ENCODE measurements at places on chromosomes 1 and 21.

- no peak for DNase-seq
Measured at GRCh38 chr1:27572679-27573426, 31.1 kb downstream of the AHDC1 start.

DNA sequence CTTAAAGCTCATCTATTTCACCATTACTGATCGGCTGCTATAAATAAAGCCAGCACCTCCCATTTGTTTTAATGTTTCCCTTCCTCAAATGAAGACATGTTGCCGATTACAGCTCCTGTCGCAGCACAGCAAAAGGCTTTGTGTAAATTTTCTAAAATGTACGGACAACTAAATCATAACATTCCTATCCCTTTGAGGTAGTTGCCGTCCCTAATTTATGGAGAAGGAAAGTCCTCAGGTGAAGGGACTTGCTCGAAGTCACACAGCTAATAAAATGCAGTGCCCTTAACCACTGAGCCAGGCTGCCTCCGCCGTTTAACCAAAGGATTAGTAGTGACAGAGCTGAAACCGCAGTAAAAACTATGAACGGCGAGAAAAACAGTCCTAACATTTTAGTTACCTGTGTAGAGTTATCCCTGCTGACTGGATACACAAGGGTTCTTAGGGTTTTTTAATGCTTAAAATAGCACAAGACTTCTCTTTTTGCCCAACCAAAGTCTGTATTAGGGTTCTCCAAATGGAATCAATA lies 871 bp downstream of the PINK1 start:
- DNase-seq, result peak; percentile 41

GRCh38 chr1:46520063-46520911 lies 30.7 kb downstream of the DMBX1 start:
- no peak for DNase-seq

GRCh38 chr1:36372617-36373016 lies 13.1 kb downstream of the STK40 start:
- DNase-seq, result peak; percentile 78

GRCh38 chr1:48943393-48943792 lies 166.7 kb upstream of the BEND5 start:
- DNase-seq, result no peak

GRCh38 chr1:28062806-28063205 lies 25.6 kb downstream of the EYA3 start:
- no peak for DNase-seq

DNA sequence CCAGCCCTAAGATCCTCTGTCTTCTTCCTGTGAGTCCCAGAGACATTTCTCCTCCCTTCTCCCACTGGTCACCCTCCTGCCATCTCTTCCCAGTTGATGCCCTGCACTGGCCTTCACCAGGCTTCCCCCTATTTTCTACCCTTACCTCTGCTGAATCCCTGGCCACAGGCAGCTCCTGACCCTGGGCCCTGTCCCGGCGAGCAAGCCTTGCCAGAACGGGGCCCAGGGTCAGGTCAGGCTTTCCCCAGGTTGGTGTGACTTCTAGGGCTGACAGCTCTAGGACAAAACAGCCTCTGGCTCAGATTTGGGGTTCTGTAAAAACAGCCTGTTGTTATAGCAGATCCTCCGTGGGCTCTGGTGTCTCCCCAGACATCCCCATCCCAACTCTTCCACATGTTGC lies 52.7 kb upstream of the A3GALT2 start:
- no peak for DNase-seq

- DNase-seq, result peak; percentile 59
Measured at GRCh38 chr1:31503570-31503969, 72.7 kb upstream of the TINAGL1 start.

DNA sequence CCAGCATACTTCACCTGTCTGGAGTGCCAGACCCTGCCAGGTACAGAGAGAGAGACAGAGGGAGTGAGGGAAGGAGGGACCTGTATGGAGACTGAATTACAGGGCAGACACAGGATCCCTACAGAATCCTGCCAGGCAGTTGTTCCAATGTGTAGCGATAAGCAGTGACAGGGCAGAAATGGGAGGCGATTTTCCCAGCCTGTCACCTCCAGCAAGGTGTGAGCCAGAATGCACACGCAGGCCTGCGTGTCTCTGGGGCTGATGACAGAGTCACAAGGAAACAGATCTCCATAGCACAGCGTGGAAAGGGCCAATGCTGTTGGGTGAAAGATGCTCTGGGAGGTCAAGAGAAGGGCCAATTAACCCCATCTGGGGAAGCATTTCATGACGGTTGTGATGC lies 111.3 kb downstream of the HIVEP3 start:
- DNase-seq, result no peak

DNA sequence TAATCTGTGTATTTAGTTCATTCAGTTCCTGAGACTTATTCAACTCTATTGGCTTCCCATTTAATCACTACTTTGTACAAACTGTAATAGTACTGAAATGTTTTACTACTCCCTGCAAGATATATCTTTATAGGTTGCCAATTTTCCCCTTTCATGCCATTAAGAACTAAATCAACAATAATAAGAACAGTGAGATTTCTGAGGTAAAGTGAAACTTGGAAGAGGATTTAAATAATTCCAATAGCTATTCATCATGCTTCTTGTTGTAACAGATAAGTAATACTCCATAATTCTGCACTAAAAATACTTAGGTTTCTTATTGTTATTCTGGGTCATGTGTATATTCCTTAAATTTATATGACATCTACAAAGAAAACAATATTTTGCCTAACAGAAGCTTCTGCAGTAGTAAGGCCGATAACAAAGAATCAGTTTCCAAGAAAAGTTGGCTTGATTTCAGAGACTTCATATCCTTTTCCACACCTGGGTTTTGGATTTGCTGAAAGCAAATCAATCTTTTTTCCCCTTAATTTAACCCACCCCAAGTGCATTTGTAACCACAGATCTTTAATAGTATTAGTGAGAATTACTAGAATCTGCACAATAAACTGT lies 258.3 kb downstream of the FAF1 start:
- no peak for DNase-seq

- DNase-seq, result no peak
Measured at GRCh38 chr1:156167536-156167935, 14.2 kb downstream of the SEMA4A start.

DNA sequence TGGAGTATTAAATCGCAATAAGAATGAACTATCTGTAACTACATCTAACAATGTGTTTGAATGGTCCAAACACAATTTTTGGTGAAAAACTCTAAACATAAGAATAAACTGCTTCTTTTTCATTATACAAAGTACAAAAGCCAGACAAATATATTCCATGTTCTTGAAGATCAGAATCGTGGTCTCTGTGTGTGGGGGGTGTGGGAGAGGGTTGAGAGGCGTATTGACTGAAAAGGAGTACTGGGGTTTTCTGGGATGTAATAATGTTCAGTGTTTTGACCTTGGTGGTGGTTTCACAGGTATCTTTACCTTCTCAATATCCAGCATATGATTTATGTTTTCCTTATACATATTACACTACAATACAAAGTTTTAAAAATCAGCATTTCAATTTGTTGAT lies 764 bp upstream of the CFH start:
- DNase-seq, result no peak

- DNase-seq, result no peak
Measured at GRCh38 chr1:17290553-17290952, 17.4 kb upstream of the PADI4 start.

DNA sequence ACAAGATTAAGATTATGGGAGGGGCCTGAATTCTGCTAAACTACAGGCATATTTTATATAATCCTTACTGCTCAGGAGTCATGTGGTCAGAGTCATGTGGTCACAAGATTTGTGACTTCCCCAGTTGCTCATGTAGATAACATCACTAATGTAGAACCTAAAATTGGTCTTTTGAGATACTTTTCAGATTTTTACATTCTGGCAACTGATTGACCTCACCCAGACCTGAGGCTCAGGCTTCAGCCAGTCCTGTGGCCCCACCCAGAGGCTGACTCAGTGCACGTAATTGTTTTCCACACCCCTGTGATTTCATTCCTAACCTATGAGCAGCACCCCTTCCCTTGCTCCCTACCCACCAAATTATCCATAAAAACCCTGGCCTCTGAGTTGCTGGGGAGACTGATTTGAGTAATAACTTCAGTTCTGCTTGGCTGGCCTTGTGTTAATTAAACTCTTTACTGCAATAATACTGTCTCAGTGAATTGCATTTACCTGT lies 41.7 kb upstream of the ZNF326 start:
- DNase-seq, result peak; percentile 76
